Right renal pelvis (tissue), 4 donors: ENCODE measurements at places on chromosomes 5 and 9.
A peak's percentile ranks its signal among the peaks of the same experiment; 100 is the strongest.

DNA sequence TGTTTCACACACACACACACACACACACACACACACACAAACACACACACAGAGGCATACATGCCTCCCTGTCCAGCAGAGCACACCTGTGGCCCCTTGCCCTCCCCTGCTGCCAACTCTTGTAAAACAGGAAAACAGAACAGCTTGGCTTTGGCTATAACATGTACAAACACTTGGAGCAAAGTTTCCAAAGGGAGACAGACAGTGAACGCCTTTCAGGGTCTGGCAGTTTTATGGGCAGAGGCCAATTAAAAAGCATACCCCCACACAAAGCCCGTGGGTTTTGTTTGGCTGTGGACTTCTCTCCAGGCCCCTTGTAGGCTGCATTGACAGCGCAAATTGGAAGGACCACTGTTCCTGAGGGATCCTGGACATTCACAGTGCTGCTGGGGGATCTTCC, 265.6 kb downstream of the PAPPA start:
- DNase-seq, result no peak

- no peak for DNase-seq
These were observed 313 bp downstream of the BRIX1 start for GRCh38 chr5:34915856-34916192.

- DNase-seq, result no peak
These were observed 34.8 kb downstream of the SECISBP2 start for GRCh38 chr9:89352874-89353649.

DNA sequence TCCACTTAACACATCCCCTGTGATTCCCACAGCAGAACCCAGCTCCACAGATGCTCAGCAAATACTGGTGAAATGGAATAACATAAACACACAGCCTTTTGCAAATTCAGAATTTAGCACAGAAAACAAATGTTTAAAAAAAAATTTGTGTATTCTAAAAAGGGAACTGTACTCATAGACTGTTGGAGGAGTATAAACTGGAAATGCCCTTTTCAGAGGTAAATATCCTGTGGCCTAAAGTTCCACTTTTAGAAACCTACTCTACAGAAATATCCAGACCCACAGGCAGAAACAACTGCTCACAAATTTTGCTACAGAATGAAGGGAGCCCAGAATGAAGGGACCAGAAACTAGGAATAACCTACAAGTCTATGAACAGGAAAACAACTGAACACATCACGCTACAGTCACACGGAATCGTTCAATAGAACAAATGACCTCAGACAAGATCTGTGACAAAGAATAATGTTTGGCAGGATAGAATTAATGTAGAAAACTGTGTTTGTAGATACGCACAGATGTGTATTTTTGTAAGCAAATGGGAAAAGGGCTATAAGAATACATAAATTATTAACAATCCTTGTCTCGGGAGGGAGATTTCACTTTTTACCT, 78.5 kb downstream of the SHB start:
- no peak for DNase-seq

DNA sequence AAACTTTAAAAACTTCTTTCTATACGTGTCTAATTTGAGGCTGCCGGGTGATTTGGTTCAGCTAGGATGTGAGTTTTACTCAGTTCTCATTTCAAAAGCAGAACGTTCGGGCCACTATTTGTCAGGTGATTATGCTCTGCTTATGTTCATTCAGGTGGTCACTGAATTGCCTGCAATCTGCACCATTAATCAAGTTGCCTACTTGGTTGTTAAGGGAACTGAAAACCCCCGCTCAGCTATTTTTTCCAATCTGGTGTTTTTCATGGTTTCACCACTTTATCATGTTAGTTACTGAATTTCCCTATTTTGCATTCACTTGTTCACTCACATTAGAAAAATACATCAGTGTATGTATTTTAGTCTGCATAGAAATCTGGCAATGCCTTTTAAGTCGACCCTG, 523.0 kb downstream of the CSNK1G3 start:
- no peak for DNase-seq

GRCh38 chr5:158976035-158976434, 123.7 kb downstream of the EBF1 start:
- DNase-seq, result no peak

DNA sequence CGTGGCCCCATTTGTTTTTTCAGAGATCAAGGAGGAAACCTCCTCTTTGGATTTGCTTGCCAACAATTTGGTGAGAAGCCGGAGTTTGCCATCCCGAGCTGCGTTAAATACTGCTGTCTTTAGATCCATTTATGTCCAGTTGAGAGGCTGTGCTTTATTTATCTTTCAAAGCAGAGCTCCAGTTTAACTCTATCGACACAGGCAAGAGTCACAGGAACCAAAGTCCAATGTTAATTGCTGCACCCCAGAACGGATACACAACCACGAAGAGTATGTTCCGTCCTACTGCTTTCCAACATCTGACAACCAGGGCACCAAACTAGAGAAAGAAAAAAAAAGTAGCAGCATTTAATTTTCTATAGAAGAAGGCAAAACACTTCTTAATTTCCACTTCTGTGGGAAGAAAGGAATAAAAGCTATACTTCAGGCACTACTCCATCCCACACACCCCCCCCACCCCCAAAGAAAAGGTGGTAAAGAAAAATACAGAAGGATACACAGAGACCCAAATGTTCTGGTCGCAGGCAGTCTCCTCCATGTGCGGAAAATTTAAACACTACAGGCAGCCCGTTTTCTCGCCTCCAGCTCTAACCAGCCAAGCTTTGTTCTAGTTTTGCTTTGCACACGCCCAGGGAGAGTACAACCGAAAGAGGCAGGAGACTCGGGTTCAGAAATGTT, 1.1 kb downstream of the FEM1C start:
- peak; percentile 36 for DNase-seq

DNA sequence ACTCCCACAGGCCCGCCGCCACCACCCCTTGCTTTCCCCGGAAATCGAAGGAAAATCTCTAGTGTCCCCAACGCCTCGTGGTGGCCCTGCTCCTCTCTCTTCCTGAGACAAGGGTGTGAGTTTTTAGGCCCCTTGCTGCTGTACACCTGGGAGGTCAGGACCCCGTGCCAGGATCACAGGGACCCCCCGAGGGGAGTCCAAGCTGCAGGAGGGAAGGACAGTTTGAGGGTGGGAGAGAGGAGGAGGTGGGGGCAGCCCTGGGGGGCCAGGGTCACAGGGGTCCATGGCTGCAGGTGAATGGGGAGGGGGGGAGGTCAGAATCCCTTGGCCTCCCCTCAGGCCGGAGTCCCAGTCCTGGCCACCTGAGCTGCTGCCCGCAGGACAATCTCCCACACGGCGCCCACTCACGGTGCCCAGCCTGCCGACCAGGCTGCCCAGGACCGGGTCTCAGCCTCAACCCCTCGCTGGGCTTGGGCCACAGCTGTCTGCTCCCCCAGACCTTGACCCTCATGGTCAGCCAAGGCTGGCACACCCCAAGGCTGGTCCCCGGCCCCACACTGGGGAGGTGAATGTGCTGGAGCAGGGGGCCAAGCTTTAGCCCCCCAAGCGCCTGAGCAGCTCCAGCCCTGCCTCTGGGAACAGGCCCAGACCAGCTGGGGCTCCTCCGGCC, 19.9 kb downstream of the TPPP start:
- no peak for DNase-seq

- DNase-seq, result no peak
These were observed 151.6 kb downstream of the FOCAD start for GRCh38 chr9:20835377-20836286.

DNA sequence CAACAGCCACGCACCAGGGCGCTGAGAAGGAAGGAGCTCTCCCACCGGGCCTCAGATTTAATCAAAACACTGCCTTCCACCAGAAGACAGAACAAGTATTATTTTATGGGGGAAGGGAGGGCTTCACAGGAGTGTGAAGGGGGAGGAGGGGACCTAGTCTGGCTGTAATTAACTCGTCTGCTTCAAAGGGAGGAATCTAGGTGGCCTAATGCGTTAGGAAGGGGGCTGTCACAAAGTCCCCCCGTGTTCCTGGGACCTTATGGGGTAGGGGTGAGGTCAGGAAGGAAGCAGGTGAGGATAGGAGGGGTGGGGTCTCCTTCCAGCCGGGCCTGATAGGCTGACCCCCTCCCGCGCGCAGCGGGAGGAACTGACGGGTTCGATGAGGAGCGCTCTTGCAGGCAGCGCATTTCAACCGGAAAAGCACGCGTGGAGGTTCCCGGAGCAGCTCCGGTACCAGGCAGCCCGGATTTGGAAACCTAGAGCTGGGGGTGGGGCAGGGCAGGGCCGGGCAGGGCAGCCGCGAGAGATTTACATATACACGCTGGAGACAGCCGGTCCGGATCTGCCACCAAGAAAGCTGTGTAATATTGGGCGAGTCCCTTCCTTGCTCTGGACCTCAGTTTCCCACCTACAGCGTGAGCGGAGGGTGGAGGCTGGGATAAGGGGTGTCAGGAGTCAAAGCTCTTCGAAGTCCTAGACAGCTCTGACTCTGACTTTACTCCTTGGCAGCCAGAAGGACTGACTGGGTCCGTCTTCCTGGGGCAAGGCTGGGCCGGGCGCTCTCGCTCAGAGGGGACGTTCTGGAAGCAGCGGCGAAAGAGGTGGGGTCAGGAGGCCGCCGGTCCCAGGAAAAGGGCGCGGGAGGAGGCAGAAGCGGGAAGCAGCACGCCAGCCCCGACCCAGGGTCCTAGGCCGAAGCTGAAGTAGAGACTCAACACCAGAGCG, 1.8 kb downstream of the SHB start:
- DNase-seq, result no peak

DNA sequence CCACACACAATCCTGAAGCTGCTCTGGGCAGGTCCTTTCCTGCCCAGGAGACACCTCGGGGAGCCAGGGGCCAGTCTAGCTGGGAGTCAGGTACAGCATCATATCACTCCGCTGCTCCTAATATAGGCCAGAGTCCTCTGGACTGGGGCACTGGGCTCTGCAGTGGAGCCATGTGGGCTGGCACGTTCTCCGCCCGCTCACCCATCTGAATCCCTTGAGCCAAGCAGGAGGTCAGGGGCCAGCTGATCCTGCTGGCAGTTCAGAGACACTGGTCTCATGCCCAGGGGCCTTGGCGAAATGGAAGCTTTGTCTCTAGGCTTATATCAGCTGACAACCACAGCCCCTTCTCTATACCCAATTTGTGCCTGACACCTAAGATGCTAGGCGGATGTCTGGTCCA, 9.3 kb upstream of the CORO2A start:
- no peak for DNase-seq

DNA sequence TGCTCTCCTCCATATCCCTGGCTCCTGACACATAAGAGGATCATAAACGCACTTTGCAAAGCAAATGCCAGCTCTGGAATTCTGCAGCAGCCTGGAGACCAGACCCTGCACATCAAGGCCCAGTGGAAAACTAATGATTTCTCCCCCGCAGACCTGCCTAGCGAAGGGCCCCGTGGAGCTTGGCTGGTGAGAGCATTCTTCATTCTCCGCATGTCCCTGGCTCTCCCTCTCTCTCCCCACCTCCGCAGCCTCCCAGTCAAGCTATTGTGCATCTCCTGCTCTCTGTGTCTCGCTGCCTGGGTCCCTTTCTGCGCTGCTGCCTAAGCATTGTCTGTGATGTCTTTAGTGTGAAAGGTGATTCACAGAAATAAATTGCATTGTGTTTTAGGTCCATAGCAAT, 46.7 kb downstream of the GRIA1 start:
- DNase-seq, result no peak

DNA sequence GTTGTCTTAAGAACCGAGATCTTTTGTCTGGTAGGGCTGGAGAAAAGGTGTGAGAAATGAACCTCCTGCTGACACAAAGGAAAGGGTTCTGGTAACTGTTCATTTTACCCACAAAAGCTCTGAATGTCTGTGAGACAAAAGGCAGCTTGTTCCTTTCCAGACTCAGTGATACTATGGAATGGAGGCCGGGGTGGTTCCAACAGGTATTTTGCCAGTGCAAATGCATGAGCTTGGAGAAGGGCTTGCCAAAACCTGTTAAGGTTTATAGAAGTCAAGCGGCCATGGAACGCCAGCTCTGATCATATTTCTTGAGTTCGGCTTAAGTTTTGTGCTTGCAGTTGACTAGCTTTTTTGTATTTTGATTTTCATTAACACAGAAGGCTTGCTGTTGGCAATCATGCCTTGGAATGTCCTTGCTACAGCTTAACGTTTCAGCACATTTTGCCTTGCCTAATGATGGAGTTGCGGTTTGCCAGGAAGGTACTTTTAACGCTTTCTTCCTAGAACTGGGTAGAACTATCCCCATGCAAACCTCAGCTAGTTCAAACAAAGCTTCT, 328.6 kb downstream of the PIK3R1 start:
- DNase-seq, result no peak

DNA sequence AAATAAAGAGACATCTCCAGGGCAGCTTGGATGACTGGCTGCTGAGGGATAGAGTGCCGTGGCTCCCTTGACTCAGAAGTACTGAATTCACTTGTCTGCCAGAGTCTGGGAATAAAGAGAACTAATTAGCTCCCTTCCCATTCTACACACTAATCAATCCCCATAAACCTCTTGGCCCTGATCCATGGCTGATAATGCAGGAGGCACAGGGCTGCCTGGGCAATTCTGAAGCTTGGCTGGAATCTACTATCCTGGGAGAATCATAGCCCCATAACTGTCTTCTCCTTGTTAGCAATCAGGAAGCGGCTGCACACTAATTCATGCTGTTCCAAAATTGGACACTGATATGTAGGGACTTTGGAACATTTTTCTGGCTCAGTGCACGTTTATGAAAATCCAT, 197.7 kb downstream of the PTTG1 start:
- no peak for DNase-seq

- DNase-seq, result no peak
These were observed 193.4 kb downstream of the ARRDC3 start for GRCh38 chr5:91189480-91190313.

GRCh38 chr5:115941051-115941675, 21.1 kb upstream of the LVRN start:
- no peak for DNase-seq

DNA sequence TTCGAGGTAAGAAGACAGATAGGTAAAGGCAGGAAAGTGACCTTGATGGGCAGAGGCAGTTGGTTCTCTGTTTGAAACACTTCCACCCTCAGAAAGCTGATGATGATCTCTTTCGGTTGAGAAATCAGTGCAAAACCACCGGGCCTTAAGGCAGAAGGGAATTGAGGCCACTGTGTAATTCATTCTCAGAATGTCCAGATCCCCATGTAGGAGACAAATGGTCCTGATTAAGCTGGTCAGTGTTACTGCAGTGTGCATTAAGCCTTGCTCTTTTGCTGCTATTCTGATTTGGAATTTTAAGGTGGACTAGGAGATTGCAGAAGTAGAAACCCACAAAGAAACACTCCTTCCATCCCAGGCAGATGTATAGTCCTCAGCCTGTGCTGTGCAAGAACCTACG, 255.2 kb downstream of the ARHGAP26 start:
- DNase-seq, result no peak

- DNase-seq, result no peak
These were observed 54.0 kb downstream of the AOPEP start for GRCh38 chr9:94780516-94780950.

- no peak for DNase-seq
These were observed 723.3 kb downstream of the CETN3 start for GRCh38 chr5:89686081-89686765.

- no peak for DNase-seq
These were observed 71.0 kb upstream of the ICE1 start for GRCh38 chr5:5351288-5351979.

- no peak for DNase-seq
These were observed 79.2 kb downstream of the DMRT2 start for GRCh38 chr9:1129382-1129781.

- no peak for DNase-seq
These were observed 61.9 kb upstream of the GPBP1 start for GRCh38 chr5:57111993-57112392.

GRCh38 chr5:151620461-151620840, 29.3 kb upstream of the FAT2 start:
- DNase-seq, result no peak
